ENCODE measurements at places on chromosomes 13 and 19.

GRCh38 chr19:855566-856120, 3.5 kb downstream of the ELANE start:
- DNase-seq, result no peak

DNA sequence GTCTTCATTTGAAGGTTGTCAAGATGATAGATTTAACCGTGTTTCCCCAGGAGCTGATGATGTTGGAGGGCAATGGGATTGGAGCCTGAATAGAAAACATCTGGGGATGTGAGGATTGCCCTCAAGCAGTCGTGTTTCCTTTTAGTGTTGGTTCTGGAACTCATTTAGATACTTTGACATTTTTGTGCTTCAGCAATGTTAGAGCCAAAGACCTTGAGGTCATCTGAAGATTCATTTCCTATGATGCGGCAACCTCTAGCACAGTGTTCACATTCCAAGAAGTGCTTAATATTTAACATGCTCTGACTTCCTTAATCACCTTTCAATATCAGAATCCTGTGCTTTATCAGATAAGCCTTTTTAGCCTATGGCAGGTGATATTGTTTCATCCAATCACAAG, 82.7 kb downstream of the SLC10A2 start:
- DNase-seq, result no peak

- DNase-seq, result no peak
These were observed 9.2 kb downstream of the SCAF1 start for GRCh38 chr19:49651029-49651819.

DNA sequence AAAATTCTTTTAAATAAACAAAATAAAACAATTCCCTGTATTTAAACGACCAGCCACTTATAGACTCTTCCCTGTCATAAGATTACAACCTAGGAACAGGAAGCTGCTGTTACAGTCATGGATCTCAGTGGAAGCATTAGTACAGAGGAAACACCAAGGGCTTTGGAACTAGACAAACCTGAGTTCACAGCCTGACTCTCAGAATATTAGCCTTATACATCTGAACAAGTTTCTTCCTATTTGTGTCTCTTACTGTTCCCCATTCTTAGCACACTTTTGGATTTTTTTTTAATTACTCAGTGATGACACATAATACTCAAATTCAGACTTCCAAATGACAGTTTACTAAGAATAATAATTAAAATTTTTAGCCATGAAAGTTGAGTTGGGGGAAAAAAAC, 46.1 kb downstream of the ZDHHC20 start:
- no peak for DNase-seq

DNA sequence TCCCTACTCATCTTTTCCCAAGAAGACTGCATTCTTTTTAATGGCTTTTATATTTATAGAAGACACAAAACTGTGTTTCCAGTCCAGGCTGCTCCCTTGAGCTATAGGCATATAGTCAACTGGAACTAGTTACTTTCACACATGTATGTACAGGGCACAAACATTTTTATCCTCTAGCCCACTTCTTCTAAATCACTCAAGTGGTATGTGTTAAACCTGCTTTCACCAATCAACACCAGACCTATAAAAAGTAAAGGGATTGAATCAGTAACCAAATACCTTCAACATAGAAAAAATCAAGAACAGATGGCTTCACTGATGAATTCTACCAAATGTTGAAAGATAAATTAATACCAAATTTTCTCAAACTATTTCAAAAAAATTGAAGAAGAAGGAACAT, 584.2 kb upstream of the SLITRK1 start:
- no peak for DNase-seq

DNA sequence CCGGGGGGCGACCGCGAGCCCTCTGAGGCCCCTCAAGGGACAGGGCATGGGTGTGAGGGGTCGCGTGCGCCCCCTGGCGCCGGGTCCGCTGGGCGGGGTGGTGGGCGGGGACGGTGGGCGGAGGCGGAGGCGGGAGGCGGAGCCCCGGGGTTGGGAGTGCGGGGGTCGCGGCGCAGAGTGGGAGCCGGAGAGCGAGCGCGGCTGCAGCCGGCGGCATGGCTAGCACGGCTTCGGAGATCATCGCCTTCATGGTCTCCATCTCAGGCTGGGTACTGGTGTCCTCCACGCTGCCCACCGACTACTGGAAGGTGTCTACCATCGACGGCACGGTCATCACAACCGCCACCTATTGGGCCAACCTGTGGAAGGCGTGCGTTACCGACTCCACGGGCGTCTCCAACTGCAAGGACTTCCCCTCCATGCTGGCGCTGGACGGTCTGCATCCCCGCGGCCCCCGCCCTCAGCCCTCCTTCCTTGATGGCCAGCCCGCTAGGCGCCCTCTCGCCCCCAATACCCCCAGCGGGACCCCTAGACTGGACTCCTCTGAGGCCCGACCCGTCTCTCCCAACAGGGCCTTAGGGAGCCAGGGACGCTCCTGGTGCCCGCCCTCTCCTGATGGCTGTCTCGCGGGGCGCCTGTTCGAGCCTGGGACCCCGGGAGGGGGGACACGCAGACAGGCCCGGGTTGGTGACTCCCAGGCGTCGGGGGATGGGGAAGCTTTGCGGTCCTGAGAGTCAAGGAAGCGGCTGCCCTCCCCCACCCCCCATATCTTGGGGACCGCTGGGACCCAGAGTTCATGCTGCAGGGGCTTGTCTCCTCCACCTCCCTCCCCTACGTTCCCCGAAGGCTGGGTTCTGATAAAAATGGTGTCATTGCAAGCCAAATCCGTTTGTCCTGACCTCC, at the start of gene CLDN10:
Gene CLDN10 (plus strand): TSS at position 182 of the 903 bp plus-strand sequence. CDS start 34 bp downstream, at position 216.
- no peak for DNase-seq

DNA sequence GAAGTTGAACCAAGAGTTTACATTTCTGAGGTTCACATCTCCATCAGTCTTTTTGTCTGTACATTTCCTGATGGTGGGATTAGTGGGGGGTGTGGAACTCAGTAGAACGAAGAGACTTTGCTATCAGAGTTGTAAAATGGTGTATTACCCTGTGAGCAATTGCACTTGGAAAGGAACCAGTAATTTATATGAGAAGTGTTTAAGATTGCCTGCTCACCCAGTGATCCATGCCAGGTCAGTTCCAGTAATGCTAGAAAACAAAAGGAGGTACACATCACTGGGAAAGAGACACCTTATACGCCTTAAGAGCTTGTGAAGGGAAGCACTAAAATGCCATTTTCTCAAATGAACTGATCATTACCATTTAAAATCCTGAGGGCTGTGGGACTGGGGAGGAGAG, 7.5 kb upstream of the DACH1 start:
- no peak for DNase-seq

DNA sequence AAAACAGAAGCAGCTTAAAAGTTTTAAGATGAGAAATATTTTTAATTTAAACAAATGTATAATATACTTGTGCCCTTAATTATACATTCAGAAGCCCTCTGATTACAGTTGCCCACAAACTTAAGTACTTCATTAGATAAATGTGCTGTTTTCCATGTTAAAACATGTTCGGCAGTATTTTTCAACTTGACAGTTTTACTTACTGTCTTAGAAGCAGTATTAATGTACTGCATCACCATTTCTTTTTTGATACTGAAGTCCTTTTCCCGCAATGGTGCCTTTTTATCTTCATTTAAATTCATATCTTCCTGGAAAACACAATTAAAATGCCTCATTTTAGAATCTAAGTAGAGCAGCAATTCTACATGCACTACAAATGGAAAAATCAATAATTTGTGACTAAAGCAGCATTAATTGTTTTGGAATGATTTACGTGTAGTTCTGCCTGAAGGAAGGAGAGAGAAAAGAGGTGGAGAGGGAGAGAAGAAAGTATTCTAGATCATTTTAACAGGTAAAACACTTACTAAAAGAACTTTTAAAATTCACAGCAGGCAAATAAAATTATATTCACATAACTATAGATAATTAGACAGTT, 70.2 kb downstream of the DIAPH3 start:
- DNase-seq, result no peak

DNA sequence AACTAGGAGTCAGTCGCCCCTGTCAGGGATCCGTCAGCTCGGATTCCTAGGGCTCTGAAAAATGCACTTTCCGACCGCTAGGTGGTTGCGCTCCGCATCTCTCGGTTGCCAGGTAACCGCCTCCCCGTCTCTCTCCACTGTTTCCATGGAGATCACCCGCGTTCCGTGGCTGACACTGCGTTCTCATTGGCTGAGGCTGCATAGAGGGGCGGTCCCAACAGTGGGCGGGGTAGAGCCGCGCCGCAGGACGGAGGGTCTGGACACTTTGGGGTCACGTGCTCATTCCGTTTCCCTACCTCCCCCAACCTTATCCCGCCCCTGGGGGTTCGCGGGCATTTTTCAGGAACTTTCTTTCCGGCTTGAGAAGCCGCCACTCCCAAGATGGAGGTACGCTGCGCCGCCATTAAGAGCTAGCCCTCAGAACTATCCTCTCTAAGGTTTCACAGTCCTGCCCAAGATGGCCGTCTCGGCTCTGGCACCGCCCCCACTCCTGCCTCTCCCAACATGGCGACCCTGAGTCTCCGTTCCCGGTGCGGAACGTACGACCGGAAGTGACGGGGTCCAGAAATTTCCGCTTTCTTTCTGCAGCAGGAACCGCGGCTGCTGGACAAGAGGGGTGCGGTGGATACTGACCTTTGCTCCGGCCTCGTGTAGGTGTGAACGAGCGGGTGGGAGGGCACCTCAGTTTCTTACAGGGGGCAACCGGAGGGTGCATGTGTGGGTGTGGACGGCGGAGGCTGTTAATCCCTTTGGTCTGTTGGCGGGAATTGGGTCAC, at the start of the genes ODAD3 and PRKCSH:
Gene ODAD3 (minus strand): TSS at position 65 of the 776 bp plus-strand sequence. CDS start 105 bp downstream, outside the sequence.
Gene PRKCSH (plus strand): TSS at position 579 of the 776 bp plus-strand sequence. CDS start 483 bp downstream, outside the sequence.
- DNase-seq, result peak; percentile 93

- no peak for DNase-seq
These were observed 8.5 kb downstream of the ZNF557 start for GRCh38 chr19:7078008-7078407.

DNA sequence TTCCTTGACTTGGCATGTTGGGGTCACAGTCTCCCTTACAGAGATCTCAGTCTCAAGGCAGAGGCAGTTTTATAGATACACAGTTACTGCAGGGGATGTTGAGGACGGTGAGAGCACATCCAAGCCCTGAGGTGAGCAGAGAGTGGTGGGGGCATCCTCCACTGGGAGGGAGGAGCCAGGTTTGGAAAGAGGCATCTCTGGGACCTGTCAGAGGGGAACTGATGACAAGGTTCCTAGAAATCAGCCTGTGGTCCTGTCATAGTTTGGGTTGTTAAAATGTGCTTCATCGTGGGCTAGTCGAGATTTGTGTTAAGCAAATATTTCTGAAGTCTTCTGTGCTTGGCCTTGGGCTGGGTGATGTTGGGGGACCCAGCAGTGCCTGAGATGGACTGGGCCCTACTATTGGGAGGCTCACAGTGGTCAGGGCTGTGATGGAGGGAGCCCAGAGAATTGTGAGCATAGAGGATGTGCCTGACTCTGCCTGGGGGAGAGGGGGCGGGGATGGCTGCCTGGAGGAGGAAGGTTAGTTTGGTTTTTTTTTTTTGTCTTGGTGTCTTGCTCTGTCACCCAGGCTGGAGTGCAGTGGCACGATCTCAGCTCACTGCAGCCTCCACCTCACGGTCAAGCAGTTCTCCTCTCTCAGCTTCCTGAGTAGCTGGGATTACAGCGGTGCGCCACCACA, 3.9 kb downstream of the SUPT5H start:
- DNase-seq, result no peak

DNA sequence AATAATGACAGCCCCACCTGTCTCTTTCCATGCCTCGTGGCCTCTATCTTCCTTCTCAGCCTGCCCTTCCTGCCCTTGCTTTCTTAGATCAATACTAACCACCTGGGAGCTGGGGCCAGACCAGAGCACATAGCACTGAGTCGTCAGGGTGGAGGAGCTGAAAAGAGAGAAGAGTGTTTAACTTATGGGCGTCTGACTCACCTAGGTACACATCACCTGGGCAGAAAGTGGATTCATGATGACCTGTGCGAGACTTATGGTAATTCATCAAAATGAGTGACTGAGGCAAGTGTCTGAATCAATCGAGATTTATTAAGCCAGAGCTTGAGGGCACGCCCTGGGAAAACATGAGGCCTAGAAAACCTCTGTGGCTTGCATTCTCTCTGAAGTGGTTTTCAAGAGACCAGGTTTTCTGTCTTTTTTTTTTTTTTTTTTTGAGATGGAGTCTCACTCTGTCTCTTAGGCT, 19.2 kb downstream of the CEACAM6 start:
- DNase-seq, result peak; percentile 34

- DNase-seq, result no peak
These were observed 286.6 kb downstream of the LIG4 start for GRCh38 chr13:107928762-107929161.

DNA sequence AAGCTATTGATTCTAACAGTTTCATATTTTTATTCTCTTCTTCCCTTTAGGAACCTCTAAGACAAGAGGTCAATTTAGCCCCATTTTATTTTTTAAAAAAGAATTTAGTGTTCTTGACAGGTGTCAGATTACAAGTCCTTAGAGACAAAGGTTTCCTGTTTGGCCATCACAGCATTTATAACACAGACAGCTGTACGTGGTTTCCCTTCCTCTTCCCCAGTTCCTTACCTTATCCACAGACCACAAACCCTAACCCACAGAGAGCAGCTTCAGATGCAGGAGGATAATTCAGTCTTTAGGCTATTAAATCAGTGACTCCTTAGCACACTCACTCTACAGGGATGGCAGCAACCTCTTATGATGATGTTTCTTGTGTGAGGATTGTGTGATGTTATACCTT, 1210.1 kb downstream of the DIAPH3 start:
- DNase-seq, result no peak

- peak; percentile 21 for DNase-seq
These were observed at the start of gene UBE2L5 for GRCh38 chr13:30422054-30422839. TSS of gene UBE2L5 (plus strand) at chr13:30422493. CDS start at chr13:30427991, 5,498 bp downstream.
